ENCODE measurements at places on chromosomes 12 and 14.
A peak's percentile ranks its signal among the peaks of the same experiment; 100 is the strongest.

GRCh38 chr14:84767434-84767833 is 762.5 kb upstream of the FLRT2 start:
- no peak for DNase-seq

DNA sequence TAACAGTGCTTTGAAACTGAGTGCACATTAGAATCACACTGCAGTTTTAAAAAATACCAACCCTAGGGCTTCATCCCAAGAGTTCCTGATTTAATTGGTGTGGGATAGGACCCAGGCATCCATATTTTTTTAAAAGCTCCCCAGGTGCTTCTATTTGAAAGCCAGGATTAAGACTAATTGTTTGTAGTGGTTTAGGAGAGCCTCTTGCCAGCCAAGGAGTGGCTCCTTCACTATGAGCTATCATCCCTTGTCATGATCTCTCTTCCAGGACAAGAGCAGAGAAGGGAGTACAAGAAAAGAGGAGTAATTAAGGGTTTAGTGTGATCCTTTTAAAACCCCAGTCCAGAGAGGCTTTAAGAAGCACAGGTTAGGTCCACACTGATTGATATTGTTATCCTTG is 178.0 kb downstream of the CAND1 start:
- DNase-seq = no peak

- no peak for DNase-seq
Measured at GRCh38 chr12:121568971-121569751, 11.7 kb downstream of the KDM2B start.

- DNase-seq = no peak
Measured at GRCh38 chr12:22858849-22859570, 234.0 kb downstream of the ETNK1 start.

DNA sequence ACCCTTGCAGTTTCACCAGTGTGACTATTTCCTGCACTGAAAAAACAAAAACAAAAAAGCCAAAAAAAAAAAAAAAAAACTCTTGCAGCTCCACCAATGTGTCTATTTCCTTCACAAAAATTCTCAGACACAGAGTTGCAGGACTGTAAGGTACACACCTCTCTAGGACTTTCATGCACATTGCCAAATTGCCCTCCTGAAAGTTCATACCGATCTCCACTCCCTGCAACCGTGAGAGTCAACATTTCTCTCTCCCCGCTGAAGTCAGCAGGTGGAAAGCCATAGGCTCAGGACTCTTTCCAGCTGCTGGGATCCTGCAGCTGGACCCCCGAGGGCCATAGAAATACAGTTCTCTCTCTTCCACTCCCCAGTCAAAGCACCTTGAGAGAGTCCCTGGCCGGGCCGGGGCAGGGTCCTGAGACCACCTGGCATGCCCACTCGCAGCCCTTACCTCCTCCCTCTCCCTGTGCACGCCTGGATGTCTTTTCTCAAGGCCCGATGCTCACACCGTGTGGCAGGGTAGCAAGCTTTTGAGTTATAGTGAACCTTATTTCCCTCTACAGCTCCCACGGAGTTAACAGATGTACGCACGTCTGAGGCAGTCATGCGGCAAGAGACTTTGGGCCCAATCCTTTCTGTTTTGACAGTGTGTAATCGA is 23.6 kb downstream of the MMAB start:
- DNase-seq = no peak

DNA sequence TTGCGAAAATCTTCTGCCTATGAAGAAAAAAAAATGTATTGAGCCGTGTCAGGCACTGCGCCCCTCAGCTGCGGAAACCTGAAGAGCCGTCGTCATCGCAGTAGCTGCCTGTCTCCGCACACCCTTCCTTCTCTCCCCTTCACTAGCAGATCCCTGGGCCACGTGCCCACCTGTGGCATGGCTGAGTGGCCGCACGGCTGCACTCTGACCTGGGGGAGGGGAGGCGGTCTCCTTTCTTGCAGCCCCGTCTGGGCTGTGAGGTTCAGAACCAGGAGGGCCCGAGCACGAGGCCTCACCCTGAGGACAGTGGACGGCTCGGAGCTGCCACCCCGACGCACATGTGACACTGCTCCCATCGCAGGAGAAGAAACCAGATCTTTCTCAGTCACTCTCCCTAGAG is 24.9 kb downstream of the PGAM5 start:
- no peak for DNase-seq

GRCh38 chr14:85417396-85417795 is 112.5 kb upstream of the FLRT2 start:
- DNase-seq = no peak

GRCh38 chr14:79342942-79343341 is 868.4 kb downstream of the DIO2 start:
- DNase-seq = no peak

DNA sequence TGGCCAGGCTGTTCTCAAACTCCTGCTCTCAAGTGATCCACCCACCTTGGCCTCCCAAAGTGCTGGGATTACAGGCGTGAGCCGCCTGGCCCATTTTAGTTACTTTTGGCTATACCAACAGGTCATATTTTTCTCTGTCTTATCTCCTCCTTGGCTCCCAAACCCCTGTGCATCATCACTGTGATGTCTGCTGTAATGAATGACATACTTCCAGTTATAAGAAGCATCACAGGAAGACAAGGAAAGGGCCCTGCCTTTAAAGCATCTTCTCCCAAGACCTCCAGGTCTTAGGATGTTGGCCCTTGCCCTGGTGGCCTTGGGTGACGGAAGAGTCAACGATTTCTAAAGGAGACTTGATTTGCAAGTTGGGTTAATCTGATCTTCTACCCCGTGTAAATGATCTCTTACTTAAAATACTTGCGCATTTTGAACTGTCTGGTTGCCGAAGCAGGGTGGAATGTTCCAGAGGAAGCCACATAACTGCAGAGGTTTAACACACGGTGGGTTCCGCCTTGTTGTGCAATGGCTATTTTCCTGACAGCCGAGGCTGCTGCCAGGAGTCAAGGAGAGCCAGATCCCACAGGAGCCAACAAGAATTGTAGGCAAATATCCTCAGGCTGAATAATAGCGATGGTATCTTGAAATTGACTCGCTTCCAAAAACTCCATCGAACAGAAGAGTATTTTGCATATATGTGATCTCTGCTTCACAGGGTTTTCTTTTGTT is 55.7 kb upstream of the PLXNC1 start:
- DNase-seq = no peak

GRCh38 chr14:76717508-76718290 is 43.6 kb upstream of the VASH1 start:
- no peak for DNase-seq

- no peak for DNase-seq
Measured at GRCh38 chr12:110796952-110797351, 49.8 kb upstream of the CCDC63 start.

DNA sequence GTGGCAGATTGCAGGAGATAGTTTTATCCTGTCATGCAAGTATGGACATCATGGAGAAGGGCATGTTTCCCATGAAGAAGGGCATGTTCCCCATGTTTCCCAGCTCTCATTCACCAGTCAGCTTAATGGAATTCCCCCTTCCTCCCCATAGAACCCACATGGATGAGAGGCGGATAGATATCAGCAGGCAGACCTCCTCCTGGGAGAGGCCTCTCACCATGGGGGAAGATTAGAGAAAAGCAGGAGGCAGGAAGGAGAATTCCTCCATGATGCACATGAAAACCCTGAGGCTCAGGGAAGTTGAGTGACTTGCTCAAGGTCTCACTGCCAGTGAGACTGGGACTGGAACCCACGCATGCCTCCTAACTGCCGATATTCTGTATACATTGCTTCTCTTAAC is 92.9 kb upstream of the FOXN3 start:
- DNase-seq = no peak

- no peak for DNase-seq
Measured at GRCh38 chr14:49447540-49448107, 138.6 kb downstream of the RPS29 start.

GRCh38 chr12:6965026-6965661 is 5.3 kb downstream of the PHB2 start:
- peak; percentile 89 for DNase-seq

DNA sequence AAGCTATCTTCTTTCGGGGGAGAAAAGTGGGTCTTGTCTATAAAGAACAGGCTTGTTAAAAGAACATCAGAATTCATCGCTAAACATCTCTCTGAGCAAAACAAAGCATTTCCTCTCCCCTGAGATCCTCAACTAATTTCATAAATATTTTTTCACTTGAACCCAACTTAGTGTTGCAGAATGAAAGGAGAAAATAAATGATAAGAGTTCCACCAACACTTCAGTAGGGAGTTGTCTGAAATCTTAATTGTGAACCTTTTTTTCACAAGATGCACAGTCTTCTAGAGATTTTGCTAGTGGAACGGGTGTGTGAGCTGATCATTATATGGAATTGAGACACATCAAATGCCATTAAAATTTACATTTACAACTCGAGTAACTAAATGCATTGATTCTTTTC is 1.3 kb upstream of the DAAM1 start:
- no peak for DNase-seq

DNA sequence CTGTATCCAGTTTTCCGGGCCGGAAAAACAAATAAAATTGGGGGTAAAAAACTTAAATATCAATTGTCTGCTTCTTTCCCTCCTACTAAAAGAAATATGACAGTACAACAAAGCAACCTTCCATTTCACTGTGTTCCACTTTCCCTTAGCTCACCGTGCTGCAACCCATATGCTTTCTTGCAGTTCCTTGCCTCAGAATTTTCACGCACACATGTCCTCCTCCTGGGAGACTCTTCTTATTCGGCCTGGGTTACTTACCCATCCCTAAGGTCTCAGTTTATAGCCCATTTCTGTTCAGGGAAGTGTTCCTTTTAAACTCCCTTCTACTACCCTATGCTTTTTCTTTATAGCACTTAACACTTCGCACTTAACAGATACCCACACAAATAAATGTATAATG is 4.5 kb upstream of the MAGOHB start:
- no peak for DNase-seq

GRCh38 chr12:120085920-120086645 is 30.5 kb downstream of the RAB35 start:
- no peak for DNase-seq

DNA sequence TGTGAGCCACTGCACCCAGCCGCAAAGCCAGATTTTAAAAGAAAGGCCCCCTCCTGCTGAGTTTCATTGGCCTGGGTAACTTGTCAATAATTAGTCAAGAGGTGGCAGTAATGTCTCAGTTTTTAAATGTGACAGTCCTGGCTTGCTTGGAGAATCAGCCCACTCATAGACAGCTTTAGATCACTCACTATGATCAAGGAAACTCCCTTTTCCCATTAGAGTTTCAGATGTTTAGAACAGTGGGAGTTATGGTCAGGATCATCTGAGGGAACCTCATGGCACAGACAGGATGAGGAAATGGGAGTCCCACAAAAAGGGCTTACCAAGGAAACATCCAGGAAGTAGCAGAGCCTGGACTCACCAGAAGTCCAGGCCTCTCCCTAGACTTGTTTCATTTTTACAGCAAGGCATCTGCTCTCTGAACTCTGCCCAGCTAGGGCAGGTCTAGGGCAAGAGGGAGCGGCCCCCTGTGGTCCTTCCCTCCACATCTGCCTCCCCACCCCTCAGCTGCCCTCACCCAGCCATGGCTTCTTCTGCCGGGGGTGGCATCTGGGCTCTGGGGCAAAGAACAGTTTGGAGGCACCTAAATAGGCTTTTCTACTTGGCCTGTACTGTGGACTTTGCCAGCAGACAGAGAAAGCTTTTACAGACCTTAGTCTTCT is 11.2 kb downstream of the BCL2L14 start:
- no peak for DNase-seq

DNA sequence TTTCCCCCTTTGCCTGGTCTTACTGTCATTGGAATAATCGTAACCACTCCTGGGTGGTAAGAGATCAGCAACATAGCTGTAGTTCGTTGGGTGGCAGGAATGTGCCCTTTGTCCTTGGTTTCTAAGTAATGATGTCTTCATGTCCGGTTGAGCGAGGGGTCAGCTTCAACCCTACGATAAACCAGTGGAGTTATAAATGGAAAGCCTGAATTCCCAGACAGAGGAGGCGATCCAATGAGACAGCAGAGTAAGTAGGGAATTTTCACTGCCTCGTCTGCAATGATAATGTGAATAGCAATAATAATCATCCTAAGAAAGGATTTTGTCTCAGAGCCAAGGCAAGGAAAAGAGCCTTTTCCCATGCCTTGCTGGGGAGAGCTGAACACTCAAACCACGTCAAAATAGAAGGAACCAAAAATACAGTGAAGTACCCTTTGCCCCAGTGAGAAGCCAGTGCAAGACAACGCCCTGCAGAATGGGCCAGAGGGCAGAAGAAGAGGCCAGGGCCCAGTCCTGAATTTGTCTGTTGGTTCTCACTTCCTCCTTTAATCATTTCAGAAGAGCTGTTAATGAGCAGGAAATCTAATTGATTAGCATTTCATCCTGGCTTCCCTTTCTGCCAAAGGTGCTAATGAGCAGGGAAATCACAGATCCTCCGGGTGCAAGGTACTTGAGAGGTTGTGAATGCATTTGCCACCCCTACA is 330.7 kb downstream of the CACNA1C start:
- DNase-seq = no peak

- DNase-seq = no peak
Measured at GRCh38 chr12:89765959-89766824, 57.6 kb upstream of the ATP2B1 start.

DNA sequence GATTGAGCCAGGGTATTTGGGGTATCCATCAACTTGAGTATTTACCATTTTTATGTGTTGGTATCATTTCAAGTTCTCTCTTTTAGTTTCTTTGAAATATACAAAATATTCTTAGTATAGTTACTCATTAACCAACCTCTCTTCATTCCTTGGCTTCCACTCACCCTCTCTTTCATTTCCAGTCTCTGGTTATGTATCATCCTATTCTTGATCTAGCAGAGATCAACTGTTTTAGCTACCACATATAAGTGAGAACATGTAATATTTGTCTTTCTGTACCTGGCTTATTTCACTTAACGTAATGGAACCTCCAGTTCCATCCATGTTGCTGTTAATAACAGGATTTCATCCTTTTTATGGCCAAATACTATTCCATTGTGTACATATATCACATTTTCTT is 86.9 kb downstream of the DACT1 start:
- DNase-seq = no peak

DNA sequence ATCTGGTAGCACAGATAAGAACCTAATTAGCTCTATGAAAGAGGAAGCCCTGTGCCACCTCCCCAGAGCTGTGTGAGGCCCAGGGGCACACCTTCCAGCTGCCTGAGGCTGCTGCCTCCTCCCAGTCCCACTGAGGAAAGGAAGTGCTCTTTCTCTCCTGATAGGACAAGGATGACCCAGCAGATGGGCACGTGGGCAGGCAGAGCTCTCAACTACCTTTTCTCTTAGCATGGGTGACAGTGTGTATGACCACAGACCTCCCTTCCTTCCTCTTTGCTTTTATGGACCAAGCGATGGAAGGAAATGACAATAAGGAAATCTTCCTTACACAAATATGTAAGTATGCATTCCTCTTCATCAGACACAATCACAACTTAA is 127.6 kb upstream of the AMIGO2 start:
- DNase-seq = peak; percentile 29
